ENCODE measurements at places on chromosomes 3 and 15.

DNA sequence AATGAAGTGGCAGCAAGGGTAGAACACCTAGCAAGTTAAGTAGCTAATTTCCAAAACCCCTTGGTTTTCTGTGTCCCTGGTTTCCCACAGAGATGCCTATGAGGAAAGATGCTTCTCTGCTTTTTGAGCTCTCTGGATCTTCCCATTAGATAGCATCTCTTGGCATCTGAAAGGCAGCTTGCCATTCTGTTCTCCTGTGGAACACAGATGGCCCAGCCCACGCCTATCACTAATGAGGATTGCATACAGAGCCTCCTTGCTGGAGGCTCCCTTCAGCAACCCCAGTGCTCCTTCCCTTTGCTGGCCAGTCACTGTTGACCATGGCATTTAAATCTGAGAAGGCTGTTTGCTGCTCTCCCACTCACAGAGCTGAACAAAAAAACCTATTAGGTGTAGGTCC, 34.4 kb upstream of the ETV5 start:
- DNase-seq, result no peak

DNA sequence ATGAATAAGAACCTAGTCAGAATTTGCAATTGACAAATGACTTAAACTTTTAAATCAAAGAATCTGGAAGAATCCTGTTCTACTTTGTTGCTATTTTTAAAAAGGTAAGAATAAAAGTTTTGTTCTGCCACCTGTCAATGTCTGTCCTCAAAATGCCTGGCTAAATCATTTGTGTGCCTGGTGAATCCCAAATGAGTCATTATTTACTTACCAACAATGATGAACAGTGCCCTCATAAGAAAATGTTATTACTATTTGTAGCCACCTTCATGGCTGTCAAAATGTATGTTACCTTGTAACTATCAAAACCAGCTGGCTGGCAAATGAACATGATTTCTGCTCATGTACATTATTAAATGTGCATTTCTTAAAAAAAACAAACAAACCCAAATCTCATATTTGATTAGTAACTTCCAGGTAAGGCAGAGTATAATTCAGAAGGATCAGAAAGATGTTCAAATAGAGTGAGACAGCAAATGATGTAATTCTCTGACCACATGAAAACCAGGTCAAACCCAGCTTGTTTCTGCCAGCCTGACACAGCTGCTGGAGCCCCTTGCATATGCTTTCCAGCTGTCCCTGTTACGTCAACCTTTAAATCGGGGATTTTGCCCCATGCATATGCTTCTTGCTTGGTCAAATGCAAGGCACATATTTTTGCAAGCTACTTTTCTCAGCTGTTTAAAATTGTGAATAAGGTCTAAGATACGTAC, 137.9 kb downstream of the SSR3 start:
- no peak for DNase-seq

DNA sequence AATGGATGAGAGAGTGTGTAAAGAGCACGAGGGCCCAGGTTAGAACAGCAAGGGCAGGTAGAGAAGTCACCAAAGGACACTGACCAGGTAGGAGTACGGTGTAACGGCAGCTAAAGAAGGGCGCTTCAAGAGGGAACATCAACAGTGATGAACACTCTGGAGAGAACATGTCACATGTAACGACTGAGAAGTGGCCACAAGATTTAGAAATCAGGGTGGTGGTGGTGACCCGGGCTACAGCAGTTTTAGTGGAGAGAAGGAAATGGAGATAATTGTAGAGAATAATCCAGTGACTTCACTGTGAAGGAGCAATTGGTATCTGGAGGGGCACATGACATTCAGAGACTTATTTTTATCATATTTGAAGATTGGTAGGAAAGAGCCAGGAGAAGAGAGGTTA, 1.2 kb upstream of the C15orf40 start:
- no peak for DNase-seq

DNA sequence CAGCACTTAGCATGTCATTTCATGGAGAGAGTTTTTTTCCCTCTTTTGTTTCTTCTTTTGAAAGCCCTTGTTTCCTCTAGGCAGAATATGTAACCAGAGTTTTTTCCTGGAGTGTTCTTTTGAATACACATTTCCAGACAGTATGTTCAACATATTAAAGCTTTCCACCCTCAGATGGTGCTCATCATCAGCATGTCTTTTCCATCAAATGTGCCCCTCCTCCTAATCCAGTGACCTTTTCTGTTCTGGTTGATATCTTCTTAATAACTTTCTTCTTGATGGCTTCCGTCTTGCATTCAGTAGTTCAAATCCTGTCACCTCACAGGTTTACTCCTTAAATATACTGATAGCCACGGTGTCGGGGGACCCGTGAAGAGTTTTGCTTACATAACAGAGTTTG, 78.6 kb downstream of the FNDC3B start:
- no peak for DNase-seq

- no peak for DNase-seq
Measured at GRCh38 chr3:9399337-9399703, 1.9 kb downstream of the SETD5 start.

DNA sequence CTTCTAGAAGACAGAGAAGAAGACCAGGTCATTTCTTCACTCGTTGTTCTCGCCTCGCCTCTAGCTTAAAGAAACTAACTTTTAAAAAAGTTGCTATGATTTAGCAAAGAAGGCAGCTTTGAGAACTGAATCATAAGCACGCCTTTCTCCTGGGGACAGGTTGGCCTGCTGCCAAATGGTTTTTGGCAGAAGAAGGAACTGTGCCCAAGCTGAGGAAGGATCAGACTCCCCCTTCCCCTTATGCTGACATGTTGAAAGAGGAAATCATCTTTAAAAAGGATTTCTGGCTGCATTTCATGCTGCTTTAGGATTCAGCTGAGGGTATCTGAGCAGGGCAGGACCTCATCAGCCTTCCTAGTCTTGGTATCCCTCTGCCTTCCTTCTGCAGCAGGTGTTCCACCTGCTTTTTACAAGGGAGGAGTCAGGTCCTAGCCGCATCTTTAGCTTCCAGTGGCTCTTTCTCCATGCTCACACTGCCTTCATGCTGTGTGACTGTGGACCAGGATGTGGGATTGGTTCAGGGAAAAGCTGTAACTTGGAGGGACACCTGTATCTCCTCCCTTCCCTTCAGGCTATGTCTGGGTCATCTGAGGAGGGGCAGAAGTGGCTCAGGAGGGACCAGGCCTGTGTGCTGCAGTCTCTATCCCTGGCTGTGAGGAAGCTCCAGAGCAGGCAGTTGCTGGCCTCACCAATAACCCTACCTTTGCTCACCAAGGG, 34.1 kb upstream of the HACD2 start:
- DNase-seq, result no peak

DNA sequence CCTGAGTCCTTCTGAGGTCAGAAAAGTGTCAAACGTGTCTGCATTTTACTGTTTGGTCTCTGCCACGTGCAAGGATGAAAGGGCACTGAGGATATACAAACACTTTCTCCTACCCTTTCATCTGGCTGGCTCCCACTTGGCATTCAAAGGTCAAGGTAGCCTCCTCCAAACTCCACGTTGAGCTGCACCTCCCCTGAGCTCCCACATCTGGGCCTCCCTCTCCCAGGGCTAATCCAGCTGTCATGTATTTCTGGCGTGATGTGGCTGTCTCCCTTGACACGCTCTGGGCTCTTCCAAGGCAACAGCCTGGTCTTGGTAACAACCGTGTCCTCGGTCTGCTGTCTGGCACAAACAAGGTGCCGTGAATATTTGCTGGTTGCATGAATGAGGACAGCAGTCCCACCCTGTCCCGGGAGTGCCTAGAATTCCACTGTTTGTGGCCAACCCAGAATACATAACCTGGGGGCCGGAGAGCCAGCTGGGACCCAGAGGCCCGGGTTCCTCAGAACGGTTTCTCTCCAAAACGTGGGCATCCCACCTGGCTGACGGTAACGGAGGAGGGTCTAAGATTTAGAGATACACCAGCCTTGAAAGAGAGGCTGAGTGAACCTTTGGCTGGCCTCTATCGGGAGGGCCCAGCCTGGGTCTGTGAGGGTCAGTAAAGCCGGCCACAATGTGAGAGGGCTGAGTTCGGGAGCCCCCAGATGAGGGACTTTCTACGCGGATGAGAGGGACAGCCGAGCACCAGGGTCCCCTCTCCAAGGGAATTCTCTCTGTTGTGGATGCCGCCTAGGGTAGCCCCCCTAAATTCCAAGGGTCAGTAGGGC, 767 bp downstream of the GLT8D1 start:
- DNase-seq, result no peak

- DNase-seq, result no peak
Measured at GRCh38 chr3:13574798-13575451, 26.0 kb downstream of the FBLN2 start.

DNA sequence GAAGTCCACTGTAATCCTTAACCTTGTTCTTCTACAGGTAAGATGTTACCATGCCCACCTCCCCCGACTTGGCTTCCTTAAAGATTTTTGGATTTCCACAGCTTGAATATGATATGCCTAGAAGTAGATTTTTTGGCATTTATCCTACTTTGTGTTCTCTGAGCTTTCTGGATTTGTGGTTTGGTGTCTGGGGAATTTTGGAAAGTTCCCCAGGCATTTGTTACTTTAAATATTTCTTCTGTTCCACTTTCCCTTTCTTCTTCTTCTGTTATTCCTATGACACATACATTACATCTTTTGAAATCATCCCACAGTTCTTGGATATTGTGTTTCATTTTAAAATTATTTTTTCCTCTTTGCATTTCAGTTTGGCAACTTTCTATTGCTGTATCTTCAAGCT, 122.1 kb upstream of the TMEM108 start:
- DNase-seq, result no peak

All from HS-27A (cell line).